ENCODE measurements at places on chromosomes 4 and X. TPM values are rescaled to one million over a fixed set of nuclear protein-coding genes. Genes with fewer than 3 reads are reported as not detected.

The ACE2 gene
- 1.5 TPM for total RNA-seq

The CYP2U1 gene
- total RNA-seq, result 2.2 TPM

The CT47B1 gene
- total RNA-seq, result not detected

The PCDH18 gene
- total RNA-seq, result 4.4 TPM

The FGG gene
- not detected for total RNA-seq

The NEIL3 gene
- 0.71 TPM for total RNA-seq

The PCDH10 gene
- not detected for total RNA-seq

The NR0B1 gene
- total RNA-seq, result not detected

The RBM47 gene
- total RNA-seq, result 73.8 TPM

The ANXA5 gene
- total RNA-seq, result 102 TPM

The H2BW2 gene
- total RNA-seq, result not detected

The VSIG4 gene
- total RNA-seq, result 25.3 TPM

The NKX6-1 gene
- total RNA-seq, result not detected

Data from lower leg skin (tissue), 4 donors.